ENCODE measurements at places on chromosomes 5 and 9. TPM values are rescaled to one million over a fixed set of nuclear protein-coding genes. Genes with fewer than 3 reads are reported as not detected.
A peak's percentile ranks its signal among the peaks of the same experiment; 100 is the strongest.

DNA sequence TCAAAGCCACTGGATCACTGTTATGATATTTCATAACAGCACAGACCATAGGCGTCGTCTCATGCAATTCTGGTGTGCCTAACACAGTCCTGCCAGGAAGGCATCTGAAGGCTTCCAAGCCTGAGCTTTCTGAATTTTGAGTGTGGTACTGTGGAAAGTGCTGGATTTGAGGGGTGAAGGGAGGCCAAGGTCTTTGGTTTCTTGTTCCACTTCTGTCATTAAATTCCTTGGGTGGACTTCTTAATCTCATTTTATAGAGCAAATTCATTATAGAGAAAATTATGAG lies 441.3 kb upstream of the PIK3R1 start:
- no peak overlapping the region for H3K27ac ChIP-seq
- no peaks in the 10 kb centered on the region for H3K4me1 ChIP-seq
- no peaks in the 10 kb centered on the region for H3K27me3 ChIP-seq
- H3K36me3 ChIP-seq = no peaks in the 10 kb centered on the region
- H3K4me3 ChIP-seq = no peak overlapping the region

DNA sequence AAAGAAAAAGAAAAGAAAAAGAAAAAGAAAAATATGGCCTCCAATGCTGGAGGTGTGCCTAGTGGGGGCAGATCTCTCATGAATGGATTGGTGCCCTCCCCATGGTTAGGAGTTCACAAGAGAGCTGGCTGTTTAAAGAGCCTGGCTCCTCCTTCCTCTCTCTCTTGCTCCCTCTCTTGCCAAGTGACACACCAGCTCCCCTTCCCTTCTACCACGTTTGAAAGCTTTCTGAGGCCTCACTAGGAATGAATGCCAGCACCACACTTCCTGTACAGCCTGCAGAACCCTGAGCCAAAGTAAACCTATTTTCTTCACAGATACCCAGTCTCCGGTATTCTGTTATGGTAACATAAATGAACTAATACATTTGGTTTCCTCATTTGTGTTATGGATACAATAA lies 14.4 kb upstream of the GALNT10 start:
- H3K4me3 ChIP-seq = no peak overlapping the region
- H3K4me1 ChIP-seq = no peaks in the 10 kb centered on the region
- peak; percentile 83 for DNase-seq
- H3K27ac ChIP-seq = no peak overlapping the region

DNA sequence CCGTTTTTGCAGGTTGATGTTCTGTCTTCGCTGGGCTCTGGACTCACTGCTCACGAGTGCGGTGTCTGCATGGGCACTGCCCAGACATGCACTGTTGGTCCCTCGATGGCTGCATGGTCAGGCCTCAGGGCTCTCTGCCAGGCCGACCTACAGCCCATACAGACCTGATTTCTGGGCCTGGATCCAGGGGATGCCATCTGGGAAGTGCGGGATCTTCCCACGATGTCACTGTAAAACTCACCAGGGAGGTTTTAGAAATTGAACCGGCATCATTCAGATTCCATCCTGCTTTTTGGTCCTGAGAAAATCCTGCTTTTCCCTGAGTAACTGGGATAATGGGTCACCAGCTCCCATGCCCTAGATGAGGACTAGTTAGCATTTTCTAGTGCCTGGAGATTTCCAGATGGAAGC lies 9.1 kb downstream of the S1PR3 start:
- H3K4me1 ChIP-seq = no peaks in the 10 kb centered on the region
- no peak for DNase-seq

GRCh38 chr5:164336276-164336675 lies 830.9 kb downstream of the MAT2B start:
- no peak for DNase-seq
- no peaks in the 10 kb centered on the region for H3K27me3 ChIP-seq
- no peaks in the 10 kb centered on the region for H3K36me3 ChIP-seq
- H3K27ac ChIP-seq = no peak overlapping the region
- no peaks in the 10 kb centered on the region for H3K4me1 ChIP-seq

DNA sequence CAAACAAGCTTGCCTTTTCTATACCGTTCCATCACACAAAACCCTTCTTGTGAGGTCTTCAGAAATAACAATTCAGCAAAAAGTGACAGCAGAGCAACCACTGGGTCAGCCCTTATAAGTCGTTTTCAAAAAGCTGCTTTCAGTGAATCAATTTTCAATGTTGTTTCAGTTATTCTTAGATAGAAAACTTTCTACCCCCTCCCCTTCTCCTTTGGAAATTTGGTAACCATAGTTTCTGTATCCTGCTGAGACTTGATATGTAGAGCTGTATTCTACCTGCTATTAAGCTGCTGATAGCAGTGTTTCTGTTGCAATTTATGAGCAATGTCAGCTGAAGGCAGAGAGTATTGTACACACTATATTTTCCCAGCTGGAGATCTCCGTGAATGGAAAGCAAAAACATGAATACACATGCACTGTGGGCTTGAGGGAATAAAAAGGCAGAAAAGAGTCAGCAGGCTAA lies 75.7 kb downstream of the ZNF608 start:
- peak overlapping the region; percentile 45 for H3K27ac ChIP-seq
- H3K27me3 ChIP-seq = no peaks in the 10 kb centered on the region
- no peak for DNase-seq
- H3K4me3 ChIP-seq = no peak overlapping the region

DNA sequence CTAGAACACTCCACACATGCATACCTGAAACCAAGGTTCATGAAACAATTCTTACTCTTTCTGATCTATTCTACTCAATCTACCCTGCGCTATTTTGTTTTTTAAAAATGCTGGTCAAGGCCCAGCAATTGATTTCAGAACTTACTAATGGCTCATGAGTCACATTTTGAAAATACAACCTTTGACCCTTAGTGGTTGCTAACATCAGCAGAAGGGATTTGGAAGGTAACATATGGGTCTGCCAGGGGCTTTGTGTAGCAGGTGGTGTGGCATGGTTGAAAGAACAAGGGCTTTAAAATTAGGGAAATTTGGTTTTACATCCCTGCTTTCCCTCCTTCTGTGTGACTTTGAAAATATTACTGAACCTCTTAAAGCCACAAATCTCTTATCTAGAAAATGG lies 101.4 kb downstream of the ATG10 start:
- no peaks in the 10 kb centered on the region for H3K4me1 ChIP-seq
- no peaks in the 10 kb centered on the region for H3K27me3 ChIP-seq
- H3K36me3 ChIP-seq = no peaks in the 10 kb centered on the region
- no peak overlapping the region for H3K4me3 ChIP-seq
- H3K27ac ChIP-seq = no peak overlapping the region

DNA sequence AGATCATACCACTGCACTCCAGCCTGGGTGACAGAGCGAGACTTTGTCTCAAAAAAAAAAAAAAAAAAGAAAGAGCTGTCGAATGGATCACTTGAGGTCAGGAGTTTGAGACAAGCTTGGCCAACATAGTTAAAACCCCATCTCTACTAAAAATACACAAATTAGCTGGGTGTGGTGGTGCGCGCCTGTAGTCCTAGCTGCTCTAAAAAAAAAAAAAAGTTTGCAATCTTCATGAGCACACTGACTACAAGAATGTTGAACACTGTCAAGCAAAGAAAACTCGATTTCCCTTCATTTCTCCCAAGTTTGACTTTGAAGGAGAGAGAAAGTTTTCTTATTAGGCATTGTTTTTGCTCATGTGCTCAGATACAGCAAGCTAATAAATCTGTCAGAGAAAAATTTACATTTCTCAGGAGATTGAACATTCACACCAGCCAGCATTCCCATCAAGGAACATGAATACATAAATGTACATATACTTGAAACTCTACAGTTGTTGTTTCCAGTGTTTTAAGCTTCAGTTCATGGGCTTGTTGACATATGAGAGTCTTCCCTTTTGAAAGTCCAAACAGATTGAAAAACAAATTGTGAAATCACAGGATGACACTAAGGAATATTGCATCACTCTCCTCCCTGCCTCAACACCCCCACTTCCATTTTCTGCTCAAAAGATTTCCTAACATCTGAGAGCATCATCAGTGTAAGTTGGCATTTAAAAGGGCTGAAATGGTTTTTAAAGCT lies 81.8 kb downstream of the ARRDC3 start:
- no peaks in the 10 kb centered on the region for H3K4me1 ChIP-seq
- H3K27ac ChIP-seq = no peak overlapping the region
- no peak for DNase-seq
- no peaks in the 10 kb centered on the region for H3K27me3 ChIP-seq
- no peaks in the 10 kb centered on the region for H3K36me3 ChIP-seq

DNA sequence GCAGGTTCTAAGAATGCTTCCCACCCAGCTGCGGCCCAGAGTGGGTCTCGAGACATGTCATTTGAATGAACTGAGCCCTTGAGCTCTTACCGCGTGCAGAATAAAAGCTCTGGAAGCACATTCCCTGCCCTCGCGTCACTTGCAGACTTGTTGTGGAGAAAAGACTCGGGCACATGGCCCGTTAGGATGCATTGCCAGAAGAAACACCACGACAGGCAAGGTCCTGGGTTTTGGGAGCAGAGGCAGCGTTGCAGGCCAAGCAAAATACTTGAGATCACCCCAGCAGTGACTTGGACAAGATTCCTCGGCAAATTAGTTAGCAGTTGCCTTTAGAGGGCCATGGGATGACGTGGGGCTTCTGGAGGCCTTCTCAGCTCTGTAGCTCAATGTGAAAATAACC lies 170.8 kb upstream of the MSX2 start:
- H3K36me3 ChIP-seq = no peaks in the 10 kb centered on the region
- no peaks in the 10 kb centered on the region for H3K4me1 ChIP-seq
- H3K27ac ChIP-seq = no peak overlapping the region
- peaks cover 4% of the 10 kb centered on the region for H3K27me3 ChIP-seq
- H3K4me3 ChIP-seq = no peak overlapping the region

- no peaks in the 10 kb centered on the region for H3K27me3 ChIP-seq
- no peak overlapping the region for H3K4me3 ChIP-seq
- no peaks in the 10 kb centered on the region for H3K4me1 ChIP-seq
These were observed 28.7 kb downstream of the INIP start for GRCh38 chr9:112689161-112689740.

DNA sequence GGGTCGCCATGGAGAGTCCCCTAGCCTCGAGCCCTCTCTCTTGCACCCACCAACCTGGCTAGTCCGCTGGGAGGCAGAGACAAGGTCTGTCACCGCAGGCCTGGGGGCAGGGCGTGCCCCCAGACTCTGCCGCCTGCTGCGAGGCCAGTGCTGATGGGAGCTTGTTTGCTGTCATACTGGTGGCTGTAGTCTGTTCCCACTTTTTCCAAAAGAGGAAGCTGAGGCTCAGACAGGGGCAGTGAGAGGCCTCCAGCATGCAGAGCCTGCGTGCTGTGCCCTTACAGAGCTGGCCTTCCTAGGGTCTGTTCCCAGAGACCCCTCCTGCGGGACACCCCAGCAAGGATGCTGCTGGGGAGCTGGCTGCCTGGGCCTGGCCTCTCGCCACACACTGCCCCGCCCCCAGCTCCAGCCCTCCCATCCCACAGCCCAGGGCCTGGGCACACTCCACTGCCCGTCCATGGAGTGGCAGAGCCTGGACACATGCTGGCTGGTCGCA lies 21.0 kb upstream of the SUSD3 start:
- H3K27ac ChIP-seq = no peak overlapping the region
- H3K27me3 ChIP-seq = no peaks in the 10 kb centered on the region
- no peak for DNase-seq
- H3K4me3 ChIP-seq = no peak overlapping the region

DNA sequence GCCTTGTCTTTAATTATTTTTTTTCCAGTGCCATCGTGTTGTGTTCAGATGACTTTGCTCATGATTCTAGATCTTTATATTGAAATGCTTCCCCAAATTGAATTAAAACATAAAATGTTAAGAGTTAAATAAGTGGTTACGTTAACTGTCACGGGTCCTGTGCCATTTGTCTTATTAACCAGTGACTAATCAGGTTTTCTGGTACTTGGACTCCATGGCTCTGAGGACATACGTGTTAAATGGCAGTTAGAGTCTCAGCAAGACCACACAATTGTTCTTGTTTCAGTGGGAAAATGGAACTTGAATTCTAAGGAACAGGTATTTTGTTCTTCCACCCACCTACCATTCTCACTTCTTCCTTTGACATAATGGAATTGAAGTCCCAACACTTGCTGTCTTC lies 32.8 kb downstream of the ENTREP1 start:
- DNase-seq = no peak
- peak overlapping the region; percentile 73 for H3K27ac ChIP-seq
- H3K27me3 ChIP-seq = no peaks in the 10 kb centered on the region
- H3K36me3 ChIP-seq = peaks cover 27% of the 10 kb centered on the region
- peaks cover 22% of the 10 kb centered on the region for H3K4me1 ChIP-seq

- H3K27me3 ChIP-seq = no peaks in the 10 kb centered on the region
- no peaks in the 10 kb centered on the region for H3K36me3 ChIP-seq
- H3K4me3 ChIP-seq = no peak overlapping the region
- H3K27ac ChIP-seq = no peak overlapping the region
- no peak for DNase-seq
These were observed 302.7 kb downstream of the EPB41L4A start for GRCh38 chr5:112116371-112116770.

- no peaks in the 10 kb centered on the region for H3K27me3 ChIP-seq
- no peak for DNase-seq
These were observed 618.7 kb downstream of the DNAH5 start for GRCh38 chr5:13325765-13326164.

DNA sequence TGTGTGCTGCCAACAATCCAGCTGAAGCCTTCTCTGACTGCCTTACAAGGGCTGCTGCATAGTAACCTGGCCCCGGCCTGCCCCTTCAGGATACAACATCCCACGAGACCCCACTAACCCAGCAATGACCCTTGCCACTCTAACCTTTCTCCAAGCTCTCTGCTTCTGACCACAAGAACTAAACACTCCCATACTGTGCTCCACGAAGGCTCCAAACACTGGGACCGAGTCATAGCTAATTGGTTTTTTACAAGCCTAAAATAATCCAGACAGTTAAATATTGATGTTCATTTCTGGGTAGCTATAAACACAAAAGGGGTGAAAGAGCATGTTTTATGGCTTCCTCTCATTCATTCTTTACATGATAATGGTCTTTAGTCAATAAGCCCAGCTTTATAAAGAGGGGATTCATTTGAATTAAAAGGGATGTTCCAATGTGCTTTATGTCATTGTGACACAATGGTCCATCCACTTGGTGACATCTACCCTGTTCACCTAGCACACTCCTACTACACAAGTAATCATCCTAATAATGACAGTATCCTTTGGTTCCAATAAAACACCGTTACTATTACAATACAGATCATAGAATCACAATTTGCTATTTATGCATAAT lies 16.2 kb upstream of the TLE4 start:
- H3K4me3 ChIP-seq = no peak overlapping the region
- no peak overlapping the region for H3K27ac ChIP-seq
- H3K36me3 ChIP-seq = no peaks in the 10 kb centered on the region
- DNase-seq = no peak
- no peaks in the 10 kb centered on the region for H3K27me3 ChIP-seq
- no peaks in the 10 kb centered on the region for H3K4me1 ChIP-seq

Gene NXNL2
- 0.56 TPM for total RNA-seq

Gene BARHL1
- not detected for total RNA-seq

Gene SLC45A2
- 0.85 TPM for total RNA-seq
